ENCODE measurements at places on chromosomes 5 and 9.

- no peak for DNase-seq
These were observed 284.7 kb downstream of the NR2F1-AS1 start for GRCh38 chr5:93296338-93296737.

DNA sequence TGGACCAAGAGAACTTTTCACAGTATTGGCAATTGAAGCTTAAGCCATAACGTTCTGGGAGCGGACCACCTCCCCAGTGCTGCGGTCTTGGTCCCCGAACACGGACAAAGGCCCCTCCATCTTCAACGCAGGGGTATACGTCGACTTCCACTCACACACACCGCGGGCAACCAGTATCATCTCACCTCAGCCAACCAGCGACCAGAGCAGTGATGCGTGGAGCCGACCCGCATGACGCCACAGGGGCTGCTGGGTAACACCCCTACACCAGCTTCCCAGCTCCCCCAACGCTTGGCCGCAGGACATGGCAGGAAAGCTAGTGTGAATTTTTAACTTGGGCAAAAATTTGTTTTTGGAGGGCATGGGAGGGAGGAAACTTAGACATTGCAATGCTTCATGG lies 77.3 kb upstream of the PLCXD3 start:
- DNase-seq = no peak

DNA sequence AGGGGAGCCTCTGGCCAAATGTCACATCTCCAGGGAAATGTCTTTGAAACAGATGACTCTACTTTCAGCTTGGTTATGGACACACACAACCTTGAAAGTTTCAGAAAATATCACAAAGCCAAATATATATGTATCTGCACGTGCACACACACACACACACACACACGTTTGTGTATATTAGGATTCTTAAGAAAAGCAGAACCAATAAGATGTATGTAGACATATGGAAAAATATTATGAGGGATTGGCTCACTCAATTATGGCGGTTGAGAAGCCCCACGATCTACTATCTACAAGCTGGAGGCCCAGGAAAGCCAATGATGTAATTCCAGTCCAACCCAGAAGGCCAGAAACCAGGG lies 194.9 kb downstream of the PALM2AKAP2 start:
- no peak for DNase-seq

GRCh38 chr9:136821826-136822544 lies 14.2 kb downstream of the RABL6 start:
- no peak for DNase-seq

DNA sequence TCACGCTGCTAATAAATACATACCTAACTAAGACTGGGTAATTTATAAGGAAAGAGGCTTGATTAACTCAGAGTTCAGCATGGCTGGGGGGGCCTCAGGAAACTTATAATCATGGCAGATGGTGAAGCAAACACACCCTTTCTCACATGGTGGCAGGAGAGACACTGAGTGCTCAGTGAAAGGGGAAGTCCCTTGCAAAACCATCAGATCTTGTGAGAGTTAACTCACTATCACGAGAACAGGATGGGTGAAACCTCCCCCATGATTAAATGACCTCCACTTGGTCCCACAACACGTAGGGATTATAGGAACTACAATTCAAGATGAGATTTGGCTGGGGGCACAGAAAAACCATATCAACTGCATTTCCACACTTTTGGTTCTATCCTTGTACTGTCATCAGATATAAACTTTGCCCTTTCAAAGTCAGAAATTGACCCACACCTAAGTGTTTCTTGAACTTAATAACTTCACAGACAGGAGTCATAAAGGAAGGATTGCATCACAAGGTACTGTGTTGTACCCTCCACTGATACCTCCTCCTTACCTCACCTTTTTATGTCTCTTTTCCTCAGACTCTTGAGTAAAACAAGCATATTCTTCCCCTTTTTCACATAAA lies 319.1 kb upstream of the PIK3R1 start:
- DNase-seq = no peak

- DNase-seq = no peak
These were observed 29.8 kb upstream of the CLPTM1L start for GRCh38 chr5:1374679-1375055.

GRCh38 chr9:32954642-32955041 lies 46.8 kb downstream of the APTX start:
- DNase-seq = no peak

DNA sequence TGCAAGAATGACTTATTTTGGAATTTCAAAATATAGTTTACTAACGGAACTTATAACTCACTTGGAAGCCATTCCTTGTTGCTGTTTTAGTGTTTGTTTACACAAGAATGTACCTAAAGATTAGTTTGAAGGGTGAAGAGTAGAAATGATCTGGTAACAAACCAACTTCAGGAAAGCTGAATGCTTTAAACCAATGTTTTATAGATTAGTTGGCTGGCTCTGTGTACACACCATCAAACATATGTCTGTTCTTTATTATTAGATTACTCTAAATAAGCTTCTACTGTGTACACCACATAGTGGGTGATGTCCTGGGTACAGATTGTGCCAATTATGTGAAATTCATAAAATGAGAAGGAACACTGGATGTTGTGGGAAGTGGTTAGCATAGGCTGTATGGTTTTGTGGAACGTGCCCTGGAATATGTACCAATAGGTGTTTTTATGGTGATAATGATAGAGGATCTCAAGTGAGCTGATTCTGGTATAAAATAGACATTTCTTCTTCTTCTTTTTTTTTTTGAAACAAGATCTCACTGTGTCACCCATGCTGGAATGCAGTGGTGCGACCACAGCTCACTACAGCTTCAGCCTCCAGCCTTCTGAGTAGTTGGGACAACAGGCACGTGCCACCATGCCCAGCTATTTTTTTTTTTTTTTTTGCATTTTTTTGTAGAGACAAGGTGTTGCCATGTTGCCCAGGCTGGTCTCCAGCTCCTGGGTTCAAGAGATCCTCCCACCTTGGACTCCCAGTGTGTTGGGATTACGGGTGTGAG lies 109.3 kb upstream of the DHFR start:
- no peak for DNase-seq

All from effector CD8-positive, alpha-beta T cell (primary cell).